Stimulated activated naive CD8-positive, alpha-beta T cell treated with anti-CD3 and anti-CD28 coated beads, Interleukin-15, amount 100 ng/mL, for 72 hours (primary cell): ENCODE measurements at places on chromosomes 3 and 15.

- DNase-seq: no peak
Measured at GRCh38 chr3:141477224-141477623, 9.6 kb upstream of the RASA2 start.

GRCh38 chr3:149003653-149004305 is 12.4 kb downstream of the GYG1 start:
- no peak for DNase-seq

- DNase-seq: peak; percentile 73
Measured at GRCh38 chr15:73950831-73951561, 24.7 kb downstream of the LOXL1 start.

DNA sequence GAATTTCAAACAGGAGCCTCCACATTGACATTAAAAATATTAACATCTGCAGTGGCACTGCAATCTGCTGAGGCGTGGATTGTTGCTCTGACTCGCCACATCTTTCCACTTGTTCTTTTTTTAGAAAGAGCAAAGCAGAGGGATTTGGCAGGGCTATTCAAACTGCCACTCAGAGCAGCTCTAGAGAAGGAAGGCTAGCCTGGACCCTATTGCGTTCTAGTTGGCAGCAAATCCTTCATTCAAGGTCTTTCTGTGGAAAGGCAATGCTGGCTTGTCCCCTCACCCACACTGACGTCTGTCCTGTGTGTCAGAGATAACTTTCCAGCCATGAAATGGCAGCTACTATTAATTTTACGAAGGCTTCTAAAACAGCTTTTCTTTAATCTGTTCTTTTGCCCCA is 483.2 kb upstream of the SGO1 start:
- no peak for DNase-seq

GRCh38 chr3:48507256-48508061 is 3.5 kb upstream of the SHISA5 start:
- peak; percentile 81 for DNase-seq

- no peak for DNase-seq
Measured at GRCh38 chr15:96115642-96116041, 214.9 kb upstream of the NR2F2 start.

DNA sequence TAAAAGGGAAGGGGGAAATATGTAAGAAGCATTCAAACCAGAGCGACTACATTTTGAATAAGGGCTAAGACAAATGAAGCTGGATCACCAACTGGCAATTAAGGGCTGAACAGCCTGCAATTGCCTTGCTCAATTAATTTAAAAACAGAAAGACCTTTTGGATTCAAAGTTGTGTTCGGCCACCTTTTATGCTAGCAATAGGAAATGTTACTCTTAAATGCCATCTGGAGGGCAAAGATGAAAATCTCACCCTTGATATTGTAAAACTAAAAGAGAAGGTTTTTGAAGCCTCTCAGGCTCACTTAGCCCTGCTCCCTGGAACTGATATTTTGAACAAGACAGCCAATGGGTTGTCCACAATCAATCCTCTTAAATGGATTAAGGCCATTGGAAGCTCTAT is 44.2 kb downstream of the ACAD9 start:
- DNase-seq: no peak

DNA sequence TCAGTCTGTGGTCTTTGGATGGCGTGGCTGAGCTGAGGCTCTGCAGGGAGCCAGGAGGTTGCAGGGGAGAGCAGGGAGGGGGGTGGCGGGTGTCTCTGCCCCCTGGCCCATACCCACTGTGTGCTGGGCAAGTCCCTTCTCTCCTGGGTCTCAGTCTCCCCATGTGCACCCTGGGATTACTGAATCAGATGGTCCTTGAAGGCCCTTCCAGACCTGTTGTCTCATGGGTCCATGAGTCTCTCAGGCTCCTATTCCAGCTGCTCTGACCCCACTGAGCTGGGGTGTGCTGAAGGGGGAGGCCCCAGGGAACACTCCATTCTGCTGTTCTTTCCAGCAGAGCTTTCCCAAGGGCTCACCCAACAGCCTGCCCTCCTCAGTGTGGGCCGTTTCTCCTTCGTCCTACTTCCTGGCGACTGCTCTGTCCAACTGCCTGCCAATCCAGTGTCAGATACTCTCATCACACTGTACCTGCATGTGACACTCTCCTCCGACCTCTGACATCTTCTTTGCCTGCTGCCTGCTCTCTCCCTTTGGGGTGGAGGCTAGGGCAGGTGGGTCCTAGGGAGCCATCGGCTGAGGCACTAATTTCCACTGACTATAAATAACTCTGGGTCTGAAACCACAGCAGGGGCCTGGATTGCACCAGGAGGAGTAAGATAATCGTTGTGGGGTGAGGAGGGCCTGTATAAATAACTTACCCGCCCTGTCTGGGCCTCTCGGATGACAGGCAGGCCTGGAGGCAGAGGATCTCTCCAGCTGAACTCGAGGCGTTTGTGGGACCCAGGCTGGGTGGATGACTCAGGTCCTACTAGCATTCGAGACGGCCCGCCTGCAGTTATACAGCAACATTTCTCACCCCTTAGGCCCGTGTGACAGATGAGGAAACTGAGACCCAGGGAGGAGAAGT is 67.1 kb downstream of the ATP2B2 start:
- no peak for DNase-seq

DNA sequence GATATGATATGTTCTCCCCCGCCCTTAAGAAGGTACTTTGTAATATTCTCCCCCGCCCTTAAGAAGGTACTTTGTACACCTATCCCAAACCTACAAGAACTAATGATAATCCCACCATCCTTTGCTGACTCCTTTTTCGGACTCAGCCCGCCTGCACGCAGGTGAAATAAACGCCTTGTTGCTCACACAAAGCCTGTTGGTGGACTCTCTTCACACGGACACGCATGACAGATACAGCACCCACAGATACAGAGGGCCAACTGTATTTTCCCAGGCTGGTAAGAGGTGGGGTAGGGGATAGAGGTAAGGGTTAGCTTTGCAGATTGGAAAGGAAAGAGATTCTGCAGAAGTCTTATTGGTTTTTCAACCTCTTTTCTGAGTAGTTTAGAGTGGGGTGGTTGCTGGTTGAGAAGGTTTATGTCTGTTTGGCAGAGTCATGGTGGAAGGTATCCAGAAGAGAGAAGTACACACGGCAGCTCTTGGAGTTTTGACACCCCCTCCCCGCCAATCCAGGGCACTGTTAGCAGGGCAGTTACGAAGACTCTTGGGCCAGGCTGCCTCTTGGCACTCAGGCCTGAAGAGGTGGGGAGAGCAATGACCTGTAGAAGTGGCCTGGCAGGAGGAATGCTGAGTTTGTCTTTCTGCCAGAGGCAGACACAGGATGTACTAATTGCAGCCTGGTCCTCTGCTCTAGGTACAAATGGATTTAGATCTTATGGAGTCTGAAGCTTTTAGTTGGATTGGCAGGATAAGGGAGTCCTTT is 36.0 kb upstream of the IDH2 start:
- no peak for DNase-seq

- no peak for DNase-seq
Measured at GRCh38 chr15:58932710-58933280, 684 bp downstream of the SLTM start.

DNA sequence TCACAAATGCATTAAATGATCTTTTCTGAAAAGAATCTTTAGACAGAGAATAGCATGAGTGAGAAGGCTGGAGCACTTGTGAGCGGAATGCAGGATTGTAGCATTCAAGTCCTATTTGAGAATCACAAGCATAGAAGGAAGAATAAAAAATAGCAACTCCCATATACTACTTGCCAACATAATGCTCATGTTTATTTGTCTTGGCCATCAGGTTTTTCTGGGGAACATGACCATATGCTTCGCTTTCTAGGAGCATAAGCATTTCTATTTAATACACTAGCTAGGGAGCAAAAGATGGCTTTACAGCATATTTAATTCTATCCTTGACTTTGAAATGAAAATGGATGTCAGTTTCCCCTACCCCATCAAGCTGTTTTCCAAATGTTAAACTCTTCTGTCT is 170.3 kb upstream of the MITF start:
- no peak for DNase-seq

- DNase-seq: no peak
Measured at GRCh38 chr3:119862616-119863015, 80.7 kb downstream of the NR1I2 start.

DNA sequence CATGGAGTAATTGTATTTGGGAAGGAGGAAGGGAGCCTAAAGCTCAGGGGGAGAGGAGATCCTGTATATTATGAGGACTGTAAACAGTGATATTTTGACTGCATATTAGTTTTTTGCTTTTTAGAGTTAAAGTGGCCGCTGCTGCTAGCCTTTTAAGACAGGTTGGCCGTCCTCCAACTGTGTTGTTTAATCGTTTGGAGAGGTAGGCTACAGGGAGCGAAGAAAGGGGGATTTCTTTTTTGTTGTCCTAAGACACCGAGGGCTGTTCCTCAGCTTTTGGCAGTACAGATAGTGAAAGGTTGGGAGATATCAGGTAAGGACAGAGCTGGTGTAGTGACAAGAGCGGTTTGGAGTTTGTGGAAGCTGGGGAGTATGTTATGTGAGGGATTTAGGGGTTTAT is 38.2 kb upstream of the RNF7 start:
- DNase-seq: no peak
